ENCODE measurements at places on chromosomes 1 and 21. TPM values are rescaled to one million over a fixed set of nuclear protein-coding genes. Genes with fewer than 3 reads are reported as not detected.

- H3K36me3 ChIP-seq = no peaks in the 10 kb centered on the region
- no peak overlapping the region for H3K4me3 ChIP-seq
- peaks cover 4% of the 10 kb centered on the region for H3K27me3 ChIP-seq
- peaks cover 14% of the 10 kb centered on the region for H3K4me1 ChIP-seq
These were observed 352.0 kb downstream of the RRAGC start for GRCh38 chr1:38507563-38507962.

DNA sequence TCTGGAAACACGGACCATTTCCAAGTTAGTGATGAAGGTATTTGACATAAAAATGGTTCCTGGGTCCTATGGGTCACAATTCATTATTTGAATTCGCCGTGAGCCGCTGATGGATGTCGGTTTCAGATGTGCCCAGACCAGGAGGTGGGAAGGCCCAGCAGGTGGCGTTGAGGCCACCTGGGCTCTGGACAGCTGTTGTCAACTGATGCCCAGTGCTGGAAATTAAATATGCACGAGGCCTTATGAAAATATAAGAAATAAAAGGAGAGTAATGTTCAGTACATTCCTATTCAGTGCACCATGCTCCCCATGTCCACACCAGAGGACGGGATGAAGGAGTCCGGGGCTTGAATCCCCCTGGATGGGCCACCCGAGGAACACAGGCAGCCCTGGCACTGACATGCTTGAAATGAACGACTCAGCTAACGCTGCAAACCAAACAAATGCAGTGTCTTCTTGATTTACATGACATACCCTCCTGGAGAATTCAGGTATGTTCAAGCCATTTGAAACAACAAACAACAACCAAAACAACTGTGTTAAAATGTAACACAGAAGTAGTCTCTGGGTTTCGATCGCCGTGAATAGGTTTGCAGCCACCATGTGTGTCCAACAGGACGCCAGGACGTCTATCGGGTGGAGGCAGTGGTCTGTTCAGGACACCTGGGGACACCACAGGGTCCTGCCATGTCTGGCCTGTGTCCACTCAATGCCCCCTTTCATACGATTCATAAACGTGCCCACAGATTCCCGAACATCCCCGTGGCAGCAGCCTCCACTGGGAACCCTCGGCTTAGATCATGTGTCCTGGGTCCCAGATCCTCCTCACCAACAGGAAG lies 6.1 kb downstream of the TFF3 start:
- peaks cover 12% of the 10 kb centered on the region for H3K4me1 ChIP-seq
- no peak for DNase-seq
- no peaks in the 10 kb centered on the region for H3K36me3 ChIP-seq
- H3K27ac ChIP-seq = no peak overlapping the region
- no peak overlapping the region for H3K4me3 ChIP-seq
- H3K27me3 ChIP-seq = peaks cover 9% of the 10 kb centered on the region

Gene SRSF11
- 245 TPM for total RNA-seq

Gene PRRX1
- 4.1 TPM for total RNA-seq

DNA sequence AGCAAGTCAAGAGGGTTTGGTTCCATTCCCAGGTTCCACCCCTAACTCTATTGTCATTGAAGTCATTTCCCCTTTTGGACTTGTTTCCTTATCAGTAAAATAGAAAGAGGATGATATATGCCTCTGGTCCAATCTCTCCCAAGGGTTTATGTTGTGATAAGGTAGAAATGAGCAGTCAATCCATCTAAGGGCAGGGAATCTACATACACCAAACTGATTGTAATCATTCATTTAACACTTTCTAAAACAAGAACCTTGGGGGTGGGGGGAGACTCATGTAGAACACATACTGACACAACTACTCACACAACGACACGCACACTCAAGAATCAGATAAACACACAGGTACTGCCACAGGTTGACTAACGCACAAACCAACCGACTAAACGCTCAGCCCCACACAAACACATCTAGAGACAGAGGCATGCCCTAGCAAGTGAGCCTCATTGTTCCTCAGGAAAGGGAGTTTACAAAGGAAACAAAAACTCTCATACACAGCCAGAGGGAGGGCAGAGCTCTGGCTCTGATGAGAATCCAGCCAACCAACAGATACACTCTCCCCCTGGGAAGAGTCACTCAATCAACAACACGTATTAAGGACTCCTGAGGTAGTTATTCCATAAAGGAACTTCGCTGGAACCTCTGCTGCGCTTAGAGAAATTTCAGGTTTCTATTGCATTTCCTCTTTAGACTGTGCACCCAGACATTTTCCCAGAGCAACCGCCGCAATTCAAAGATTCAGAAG lies 1.0 kb downstream of the F11R start:
- H3K4me1 ChIP-seq = peaks cover 21% of the 10 kb centered on the region
- peak overlapping the region; percentile 15 for H3K27ac ChIP-seq
- DNase-seq = no peak
- no peaks in the 10 kb centered on the region for H3K36me3 ChIP-seq
- H3K4me3 ChIP-seq = peak overlapping the region; percentile 92
- H3K27me3 ChIP-seq = peaks cover 60% of the 10 kb centered on the region

All from neural crest cell (in vitro differentiated cells).